ENCODE measurements at places on chromosomes 1 and 21. TPM values are rescaled to one million over a fixed set of nuclear protein-coding genes. Genes with fewer than 3 reads are reported as not detected.

DNA sequence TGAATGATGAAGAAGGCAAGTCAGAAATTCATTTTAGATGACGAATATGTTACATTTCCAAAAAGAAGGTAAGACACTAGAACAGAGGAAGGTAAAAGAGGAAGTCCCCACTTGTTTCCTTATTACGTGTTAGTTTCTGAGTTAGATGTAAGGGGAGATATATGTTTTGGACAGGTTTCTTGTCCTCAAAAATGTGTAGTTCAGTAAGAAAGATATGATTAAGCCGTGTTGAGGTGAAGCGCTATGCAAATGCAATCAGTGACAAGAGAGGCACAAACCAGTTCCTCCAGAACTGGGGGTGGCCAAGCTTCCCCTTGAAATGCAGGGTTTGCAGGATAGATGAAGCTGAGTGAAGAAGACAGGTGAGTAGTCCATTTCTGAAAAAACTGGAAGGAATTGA, 293.3 kb upstream of the RUNX1 start:
- DNase-seq, result no peak

- DNase-seq, result no peak
Observed at GRCh38 chr1:235244974-235245592, 82.9 kb downstream of the ARID4B start.

- DNase-seq, result peak; percentile 85
Observed at GRCh38 chr21:44065428-44065827, 41.8 kb upstream of the PWP2 start.

GRCh38 chr1:175818929-175819328, 75.5 kb upstream of the TNR start:
- no peak for DNase-seq

GRCh38 chr1:116934586-116935207, 25.0 kb downstream of the PTGFRN start:
- peak; percentile 3 for DNase-seq

ATF3 gene
- total RNA-seq, result 12.9 TPM

DNA sequence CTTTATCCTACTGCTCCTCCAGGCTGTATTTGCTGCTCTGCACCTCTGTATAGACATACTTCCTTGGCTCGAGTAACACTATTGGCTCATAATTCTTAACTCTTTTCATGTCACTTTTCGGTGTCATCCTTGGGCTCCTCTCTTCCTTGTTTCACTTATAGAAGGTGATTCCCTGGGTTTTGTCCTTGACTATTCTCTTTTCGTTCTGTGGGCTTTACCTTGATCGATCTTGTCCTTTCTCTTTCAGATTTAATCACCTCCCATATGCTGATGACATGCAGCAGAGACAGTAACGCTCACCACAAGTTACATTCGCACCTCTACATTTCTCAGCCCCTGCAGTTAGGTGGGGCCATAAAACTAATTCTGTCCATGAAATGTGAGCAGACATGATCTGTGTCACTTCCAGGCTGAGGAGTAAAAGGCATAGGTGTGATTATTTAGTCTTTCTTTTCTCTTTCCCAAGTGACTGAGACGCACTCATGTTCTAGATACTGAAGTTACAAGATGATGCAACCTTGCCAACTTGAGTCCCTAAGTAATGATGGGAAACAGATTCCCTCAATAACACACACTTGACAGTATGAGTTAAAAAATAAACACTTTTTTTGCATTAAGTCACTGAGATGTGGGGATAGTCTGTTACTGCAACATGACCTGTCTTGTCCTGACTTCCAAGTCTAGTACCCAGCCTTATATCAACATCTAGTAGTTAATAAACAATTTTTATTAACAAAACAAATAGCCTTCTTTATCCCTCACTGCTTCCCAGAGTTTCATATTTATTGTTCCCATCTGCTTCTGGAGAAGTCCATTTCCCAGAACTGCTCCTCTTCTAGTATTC, 49.9 kb upstream of the HAO2 start:
- DNase-seq, result no peak

DNA sequence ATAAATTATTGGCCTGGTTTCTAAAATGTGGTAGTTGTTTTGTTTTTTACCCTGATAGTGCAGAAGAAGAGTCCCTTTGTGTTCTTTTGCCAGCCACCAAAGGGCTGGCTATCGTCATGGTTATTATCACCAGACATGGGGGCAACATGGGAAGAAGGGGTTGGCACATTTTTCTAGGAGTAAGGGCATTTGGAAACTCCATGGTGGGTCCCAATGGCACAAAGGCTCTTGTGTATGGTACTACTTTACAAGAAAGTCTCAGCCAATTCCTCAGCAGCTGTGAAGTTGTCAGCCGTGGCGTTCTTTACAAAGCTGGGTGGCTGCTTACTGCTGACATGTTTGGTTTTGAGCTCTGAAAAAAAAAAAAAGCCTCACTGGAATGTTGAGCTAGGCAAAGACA, 330.4 kb upstream of the ESRRG start:
- DNase-seq, result no peak

DNA sequence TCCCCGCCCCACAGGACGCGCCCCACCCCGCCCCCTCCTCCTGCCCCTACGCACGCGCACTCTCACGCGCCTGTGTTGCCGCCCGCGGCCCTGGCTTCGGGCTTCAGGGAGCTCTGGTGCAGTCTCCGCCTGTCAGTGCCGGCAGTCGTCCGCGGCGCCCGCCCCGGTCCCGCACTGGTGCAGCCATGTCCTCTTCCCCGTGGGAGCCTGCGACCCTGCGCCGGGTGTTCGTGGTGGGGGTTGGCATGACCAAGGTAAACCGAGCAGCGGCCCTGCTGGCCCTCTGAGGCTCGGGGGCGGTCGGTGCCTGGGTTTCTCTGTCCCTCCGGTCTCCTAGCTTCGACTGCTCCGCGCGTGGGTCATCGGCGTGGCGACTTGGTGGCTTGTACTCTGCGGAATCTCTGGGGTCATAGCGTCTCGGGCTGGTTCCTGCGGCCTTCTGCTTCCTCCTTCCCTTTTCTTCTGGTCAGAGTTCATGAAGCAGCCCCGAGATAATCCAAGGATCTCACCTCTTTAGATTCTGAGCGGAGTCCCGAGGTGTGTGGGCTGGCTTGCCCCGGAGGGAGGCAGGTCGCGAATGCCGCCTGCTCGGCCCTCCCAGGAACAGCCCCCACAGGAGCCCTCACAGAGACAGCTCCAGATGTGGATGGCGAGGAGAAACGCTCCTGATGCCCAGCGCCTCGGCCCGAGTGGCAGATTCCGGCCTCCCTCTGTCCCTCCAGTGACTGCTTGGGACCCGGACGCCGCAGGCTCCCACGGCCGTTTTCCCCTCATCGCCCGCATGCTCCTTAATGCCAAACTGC, at the start of gene SCP2:
TSS of gene SCP2 (plus strand) at position 65 of the 803 bp plus-strand sequence. CDS start at position 186, 121 bp downstream.
- DNase-seq, result peak; percentile 74

DNA sequence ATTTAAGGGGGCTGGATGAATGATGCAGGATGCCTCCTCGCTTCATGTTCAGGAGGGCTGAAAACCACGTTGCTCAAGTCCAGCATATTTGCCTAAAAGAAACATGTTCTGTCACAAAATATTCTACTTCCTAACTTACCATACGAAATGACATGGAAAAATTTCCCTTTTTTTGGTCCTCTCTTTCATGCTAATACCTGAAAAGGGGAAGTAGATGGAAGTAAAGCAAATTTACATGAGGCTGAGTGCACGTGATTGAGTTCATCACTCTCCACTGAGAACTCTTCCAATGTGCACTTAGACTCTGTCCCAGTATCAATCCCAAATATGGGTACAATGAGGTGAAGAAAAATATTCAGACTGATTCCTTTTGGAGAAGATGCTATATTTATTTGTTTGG, 23.0 kb downstream of the XCL2 start:
- no peak for DNase-seq

- DNase-seq, result no peak
Observed at GRCh38 chr1:186949173-186949572, 120.4 kb downstream of the PLA2G4A start.

GRCh38 chr1:47521034-47521881, 83.4 kb downstream of the FOXD2 start:
- no peak for DNase-seq

- DNase-seq, result peak; percentile 82
Observed at GRCh38 chr1:94416901-94417727, 1.1 kb upstream of the ABCD3 start.

GRCh38 chr1:48695161-48695560, 81.5 kb downstream of the BEND5 start:
- no peak for DNase-seq

CACHD1 gene
- 11.9 TPM for total RNA-seq

MEX3A gene
- total RNA-seq, result 1.9 TPM

OLFM3 gene
- total RNA-seq, result not detected

GRCh38 chr1:169207797-169208520, 101.5 kb downstream of the ATP1B1 start:
- peak; percentile 53 for DNase-seq

GRCh38 chr1:208272311-208272710, 28.1 kb upstream of the PLXNA2 start:
- DNase-seq, result no peak

DNA sequence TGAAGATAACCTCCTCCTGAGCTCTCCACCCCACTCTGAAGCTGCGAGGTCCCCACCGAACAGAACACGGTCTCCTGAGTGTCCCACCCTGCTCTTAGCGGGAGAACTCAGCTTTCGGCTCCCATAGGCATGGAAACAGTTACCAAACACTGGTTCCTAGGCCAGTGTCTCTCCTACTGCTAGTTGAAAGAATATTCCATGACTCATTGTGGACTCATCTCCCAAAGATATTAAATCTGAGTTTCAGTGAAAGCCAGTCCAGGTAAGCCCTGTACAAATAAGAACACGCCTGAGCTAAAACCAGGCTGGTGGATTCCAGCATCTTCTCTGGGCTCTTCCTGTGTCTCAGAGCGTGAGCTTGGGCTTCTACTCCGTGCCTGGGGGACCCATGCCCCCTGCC, 107.5 kb upstream of the CLDN14 start:
- no peak for DNase-seq

DONSON gene
- 38.0 TPM for total RNA-seq

- DNase-seq, result no peak
Observed at GRCh38 chr1:106536741-106537140, 519.7 kb upstream of the PRMT6 start.

SPAG17 gene
- 0.32 TPM for total RNA-seq

LCE2C gene
- total RNA-seq, result not detected

DNA sequence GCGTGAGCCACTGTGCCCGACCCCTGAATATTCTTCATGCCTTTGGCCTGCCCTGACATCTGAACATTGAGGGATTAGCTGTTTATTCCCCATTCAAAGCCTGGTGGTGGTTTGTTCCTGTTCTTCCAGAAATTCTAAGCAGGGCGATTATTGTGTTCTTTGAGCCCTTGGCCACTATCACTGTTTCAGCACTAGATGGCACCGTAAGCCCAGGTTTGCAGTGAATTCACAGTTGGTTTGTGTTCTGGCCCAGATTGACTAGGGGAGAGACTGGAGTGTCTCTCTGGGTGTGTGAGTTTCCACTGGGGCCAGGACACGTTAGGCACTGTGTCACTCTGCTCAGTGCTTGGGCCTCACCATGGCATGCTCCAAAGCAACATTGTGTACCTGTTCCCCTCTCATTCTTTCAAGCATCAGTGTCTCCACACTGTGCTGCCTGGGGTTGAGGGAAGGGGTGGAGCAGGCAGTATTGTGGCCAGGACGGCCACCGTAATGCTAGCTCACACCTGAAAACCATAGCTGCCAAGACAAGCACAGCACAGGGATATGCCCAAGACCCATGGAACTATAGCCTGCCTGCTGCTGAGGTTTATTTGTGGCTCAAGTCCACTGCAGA, 52.7 kb downstream of the PKN2 start:
- DNase-seq, result peak; percentile 54

- DNase-seq, result no peak
Observed at GRCh38 chr1:220732621-220733020, 15.5 kb upstream of the MTARC2 start.

GRCh38 chr1:197924516-197925123, 7.4 kb downstream of the LHX9 start:
- peak; percentile 58 for DNase-seq

- no peak for DNase-seq
Observed at GRCh38 chr1:156136970-156137483, 16.4 kb upstream of the SEMA4A start.

DNA sequence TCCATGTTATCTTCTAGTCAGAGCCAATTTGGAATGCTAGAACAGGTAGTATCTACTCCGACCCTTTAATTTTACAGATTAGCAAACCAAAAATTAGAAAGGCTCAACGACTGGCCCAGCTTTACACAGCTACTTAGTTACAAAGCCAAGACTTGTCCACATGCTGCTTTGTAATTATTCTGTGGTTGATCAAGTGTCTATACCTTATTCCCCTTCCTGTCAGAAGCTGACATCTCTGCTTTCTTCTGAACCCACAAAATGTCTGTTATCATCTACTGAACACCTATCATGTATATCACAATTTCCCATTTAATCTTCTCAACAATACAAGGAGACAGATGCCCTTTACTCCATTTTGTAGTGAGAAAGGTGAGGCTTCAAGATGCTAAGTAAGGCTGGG, 15.6 kb downstream of the TGFBR3 start:
- DNase-seq, result no peak

Data from fibroblast of villous mesenchyme (primary cell).